PC-9 (cell line): ENCODE measurements at places on chromosomes 12 and 14. TPM values are rescaled to one million over a fixed set of nuclear protein-coding genes. Genes with fewer than 3 reads are reported as not detected.

The P2RX2 gene
- total RNA-seq: not detected in 2 replicates

GRCh38 chr12:84016956-84017355, 895.6 kb downstream of the SLC6A15 start:
- no peak for DNase-seq

DNA sequence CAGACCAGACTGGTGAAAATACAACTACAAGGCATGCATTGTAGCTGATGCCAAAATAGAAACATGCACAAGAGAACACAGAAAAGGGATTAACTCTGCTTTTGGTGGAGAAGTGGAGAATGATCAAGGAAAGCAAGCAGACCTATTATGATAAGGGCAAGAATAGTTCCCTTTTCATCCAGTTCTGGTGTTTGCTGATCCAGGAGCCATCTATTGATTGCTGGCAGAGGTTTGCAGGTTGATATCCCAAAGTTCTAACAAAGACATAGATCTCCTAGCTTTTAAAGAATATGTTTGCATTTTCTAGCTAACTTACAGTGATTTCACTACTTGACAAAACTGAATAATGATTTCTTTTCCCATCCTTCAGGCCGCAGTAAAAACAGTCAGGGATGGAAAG, 166.2 kb upstream of the CDKN3 start:
- no peak for DNase-seq

GRCh38 chr12:120263748-120264085, 1.8 kb downstream of the PXN start:
- no peak for DNase-seq

GRCh38 chr12:111224186-111225066, 144.5 kb downstream of the PHETA1 start:
- DNase-seq: no peak

- DNase-seq: no peak
Measured at GRCh38 chr14:23319746-23320583, 1.3 kb upstream of the PABPN1 start.

DNA sequence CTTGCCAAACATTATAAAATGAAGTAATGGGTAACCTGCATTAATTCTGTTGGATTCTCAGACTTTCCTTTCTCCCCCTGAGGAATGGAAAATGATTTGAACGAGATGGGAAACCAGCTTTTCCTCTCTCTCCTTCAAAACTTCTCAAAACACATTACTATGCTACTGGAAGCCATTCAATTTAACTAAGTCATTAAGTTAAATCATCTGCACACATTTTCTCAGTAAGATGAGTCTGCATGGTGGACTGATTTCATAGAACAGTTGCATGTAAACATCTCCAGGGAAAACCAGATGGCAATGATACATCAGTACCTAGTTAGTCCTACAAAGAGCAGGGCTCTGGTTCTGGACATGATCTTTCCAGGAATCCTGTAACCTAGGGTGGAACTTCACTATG, 59.9 kb downstream of the BMP4 start:
- DNase-seq: no peak

The ZC3H14 gene
- 14.6 and 20.2 TPM in 2 replicates for total RNA-seq
